ENCODE measurements at places on chromosomes 2 and 18.
A peak's percentile ranks its signal among the peaks of the same experiment; 100 is the strongest.

GRCh38 chr2:72115110-72116080 is 32.3 kb downstream of the CYP26B1 start:
- peak; percentile 90 for DNase-seq

DNA sequence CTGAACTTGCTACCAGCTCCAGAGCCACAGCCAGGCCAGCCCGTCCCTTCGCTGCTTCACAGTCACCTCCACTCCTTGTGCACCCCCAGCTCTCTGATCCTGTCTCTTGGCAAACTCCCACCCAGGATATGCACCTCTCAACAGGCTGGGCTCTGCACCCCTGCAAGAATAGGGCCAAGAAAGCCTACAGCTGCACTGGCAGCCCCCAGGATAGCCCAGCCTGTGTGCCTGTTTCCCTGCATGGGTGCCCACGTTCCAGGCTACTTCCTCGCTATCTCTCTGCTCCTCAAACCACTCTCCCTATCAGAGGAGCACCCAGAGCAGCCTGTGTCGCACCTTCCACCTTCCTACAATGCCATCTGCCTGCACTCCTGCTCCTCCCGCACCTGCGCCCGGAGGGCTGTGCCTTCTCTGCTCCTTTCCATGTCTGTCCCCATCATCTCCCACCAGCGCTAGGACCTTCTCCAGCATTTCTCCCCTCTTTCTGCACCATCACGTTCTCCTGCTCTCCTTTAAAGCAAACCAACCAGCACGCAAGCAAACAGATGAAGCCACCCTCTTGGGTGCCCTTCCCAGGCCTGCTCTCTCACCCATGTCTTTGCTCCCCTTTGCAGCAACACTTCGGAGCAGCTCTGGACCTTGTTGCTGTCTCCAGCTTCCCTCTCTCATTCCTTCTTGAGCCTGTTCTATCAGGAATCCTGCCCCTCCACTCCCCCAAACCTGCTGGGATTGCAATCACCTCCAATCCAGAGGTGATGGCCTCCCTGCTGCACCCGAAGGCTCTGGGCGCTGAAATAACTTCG is 313.2 kb upstream of the HS6ST1 start:
- DNase-seq: no peak

DNA sequence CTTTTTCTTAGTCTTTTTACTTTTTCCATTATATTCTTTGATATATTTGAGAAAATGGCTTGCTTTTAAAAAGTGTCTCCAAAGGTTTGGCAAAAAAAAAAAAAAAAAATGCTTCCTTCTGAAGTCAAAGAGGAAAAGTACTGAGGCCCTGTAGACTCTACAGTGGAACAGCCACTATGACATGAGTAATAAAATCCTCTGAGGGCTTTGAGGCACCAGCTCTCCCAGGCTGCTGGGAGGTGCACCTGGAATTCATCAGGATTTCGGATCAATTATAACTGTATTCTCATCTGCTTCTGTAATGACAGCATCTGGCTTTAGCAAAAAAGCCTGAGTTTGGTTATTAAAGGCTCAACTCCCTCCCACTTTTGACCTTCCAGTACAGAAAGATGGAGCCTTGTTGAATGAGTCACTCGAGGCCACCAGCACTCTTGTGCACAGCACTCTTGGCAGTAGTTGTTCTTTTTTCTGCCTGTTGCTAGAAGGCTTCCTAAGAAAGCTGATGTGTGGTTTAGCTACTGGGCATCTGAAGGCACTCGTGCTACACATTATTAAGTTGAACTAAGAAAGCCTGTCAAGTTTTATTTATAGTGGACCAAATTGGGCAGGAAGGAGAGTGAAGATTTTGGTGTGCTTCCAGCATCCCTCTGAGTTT is 131.3 kb downstream of the PRPF40A start:
- DNase-seq: no peak

DNA sequence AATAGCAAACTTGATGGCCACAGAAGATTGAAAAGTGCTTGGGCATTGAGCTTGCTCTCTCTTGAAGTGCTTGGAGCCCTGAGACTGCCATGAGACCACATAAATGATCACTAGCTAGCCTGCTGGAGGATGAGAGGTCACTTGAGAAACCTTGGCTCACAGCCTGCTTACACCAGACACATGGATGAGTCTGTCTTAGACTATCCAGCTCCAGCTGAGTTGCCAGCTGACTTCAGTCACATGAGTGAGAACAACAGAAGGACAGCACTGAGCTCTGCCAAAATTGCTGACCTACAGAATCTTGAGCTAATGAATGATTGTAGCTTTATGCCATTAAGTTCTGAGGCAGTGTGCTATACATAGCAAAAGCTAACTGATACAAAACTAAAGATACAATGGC is 18.1 kb downstream of the NABP1 start:
- DNase-seq: no peak

DNA sequence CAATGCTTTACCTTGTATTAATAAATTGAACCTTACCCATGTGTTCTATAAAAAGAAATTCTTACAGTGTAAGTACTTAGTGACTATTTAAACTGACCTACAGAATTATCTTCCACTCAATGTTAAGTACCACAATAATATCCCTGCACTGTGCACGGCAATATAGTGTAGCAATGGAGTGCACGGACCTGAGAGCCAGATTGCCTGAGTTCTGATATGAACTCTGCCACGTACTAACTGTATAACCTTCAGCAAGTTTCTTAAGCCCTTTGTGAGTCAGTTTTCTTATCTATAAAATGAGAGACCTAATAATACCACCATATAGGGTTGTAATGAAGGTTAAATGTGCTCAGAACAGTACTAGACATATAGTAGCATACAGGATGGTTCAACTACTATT is 66.2 kb downstream of the GPR39 start:
- no peak for DNase-seq

- no peak for DNase-seq
Measured at GRCh38 chr2:64319896-64320295, 134.1 kb upstream of the LGALSL start.

DNA sequence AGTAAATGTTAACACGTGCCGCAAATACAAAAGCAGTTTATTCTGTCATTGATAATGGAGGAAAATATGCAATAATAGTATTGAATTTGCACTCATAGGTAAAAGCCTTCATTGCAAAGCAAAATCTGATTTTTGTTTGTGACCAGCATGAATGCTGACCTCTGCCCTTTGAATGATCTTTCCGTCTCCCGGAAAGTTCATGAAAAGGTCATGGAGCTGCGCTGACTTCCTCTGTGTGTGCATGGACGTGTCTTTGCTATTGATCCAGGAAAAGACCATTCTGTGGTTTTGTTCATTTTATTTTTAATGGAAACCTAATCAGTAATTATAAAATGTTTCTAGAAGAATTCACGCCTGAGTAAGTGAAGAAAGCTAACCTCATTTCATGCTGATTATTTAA is 320.0 kb downstream of the MTX2 start:
- no peak for DNase-seq

- DNase-seq: no peak
Measured at GRCh38 chr2:65390134-65390533, 42.3 kb downstream of the SPRED2 start.

GRCh38 chr2:46050027-46050426 is 247.2 kb upstream of the EPAS1 start:
- no peak for DNase-seq

Measured in epithelial cell of prostate (primary cell).